ENCODE measurements at places on chromosomes 2 and 18.

DNA sequence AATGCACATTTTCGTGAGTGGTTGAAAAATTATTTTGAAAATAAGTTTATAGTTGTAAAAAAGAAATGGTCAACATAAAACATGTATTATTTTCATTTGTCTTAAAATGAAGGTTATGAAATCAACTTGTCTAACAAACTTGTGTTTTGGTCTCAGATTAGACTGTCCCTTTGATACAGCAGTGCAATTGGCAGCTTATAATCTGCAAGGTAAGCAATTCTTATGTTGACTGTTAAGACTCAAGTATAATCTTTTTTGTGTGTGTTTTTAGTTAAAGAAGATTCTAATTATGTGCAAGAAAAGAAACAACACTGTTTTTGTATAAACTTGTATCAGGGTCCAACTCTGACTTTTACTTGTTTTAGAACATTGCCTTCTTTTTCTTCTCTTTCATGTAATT lies 62.7 kb downstream of the EPB41L5 start:
- DNase-seq = no peak

GRCh38 chr2:151817929-151818328 lies 10.3 kb downstream of the ARL5A start:
- DNase-seq = no peak

- DNase-seq = no peak
Measured at GRCh38 chr2:127011231-127011661, 95.7 kb downstream of the BIN1 start.

DNA sequence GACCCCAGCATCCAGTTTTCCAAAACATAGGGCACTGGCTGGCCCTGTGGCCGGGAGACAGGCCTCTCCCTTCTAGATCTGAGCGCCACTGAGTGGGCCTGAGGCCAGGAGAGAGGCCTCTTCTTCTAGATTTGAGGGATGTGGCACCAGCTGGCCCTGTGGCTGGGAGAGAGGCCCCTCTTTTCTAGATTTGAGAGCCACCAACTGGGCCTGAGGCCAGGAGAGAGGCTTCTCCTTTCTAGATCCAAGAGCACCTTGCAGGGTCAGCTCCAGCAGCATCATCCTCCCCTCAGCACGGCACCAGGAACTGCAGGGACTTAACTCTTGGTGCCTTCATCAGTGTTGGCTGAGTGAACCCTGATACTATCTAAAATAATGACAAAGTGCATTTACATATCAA lies 114.3 kb upstream of the ALKAL2 start:
- no peak for DNase-seq

DNA sequence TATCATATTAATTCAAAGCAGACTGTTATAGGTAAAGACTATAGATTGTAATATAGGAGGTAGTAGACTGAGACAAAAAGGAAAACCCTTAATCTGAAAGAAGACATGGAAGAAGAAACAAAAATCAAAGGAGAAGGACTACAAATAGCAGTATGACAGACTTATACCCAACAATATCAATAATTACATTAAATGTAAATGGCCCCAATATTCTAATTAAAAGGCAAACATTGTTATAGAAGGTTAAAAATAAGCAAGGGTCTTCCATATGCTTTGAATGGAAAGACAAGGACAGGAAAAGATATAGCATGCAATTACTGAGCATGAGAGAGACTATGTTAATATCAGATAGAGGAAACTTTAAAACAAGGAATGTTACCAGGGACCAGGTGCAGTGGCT lies 109.5 kb upstream of the BCL2L11 start:
- no peak for DNase-seq

- DNase-seq = peak; percentile 7
Measured at GRCh38 chr2:43006834-43007543, 214.6 kb upstream of the HAAO start.

Data from left colon (tissue), 2 donors.